ENCODE measurements at places on chromosomes 1 and 21. TPM values are rescaled to one million over a fixed set of nuclear protein-coding genes. Genes with fewer than 3 reads are reported as not detected.

DNA sequence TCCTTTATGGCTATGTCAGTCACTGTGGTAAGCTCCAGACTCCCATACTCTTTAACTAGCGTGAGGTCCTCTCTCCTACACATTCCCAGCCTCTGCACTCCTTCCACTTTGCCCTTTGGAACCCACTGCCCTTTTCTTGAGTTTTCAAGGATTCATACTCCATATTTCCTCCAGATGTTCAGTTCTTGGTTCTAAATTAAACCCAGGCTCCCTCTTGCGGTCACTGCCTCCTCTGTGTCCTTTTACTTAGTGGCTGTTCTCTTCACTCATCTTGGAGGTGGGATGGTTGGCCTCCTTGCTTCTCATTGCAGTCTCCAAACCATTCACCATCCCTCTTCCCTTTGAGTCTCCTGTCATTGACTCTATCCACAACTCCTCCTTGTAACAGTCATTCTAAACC, 208.1 kb downstream of the TGFB2 start:
- no peak overlapping the region for H3K27ac ChIP-seq
- no peak for DNase-seq
- no peak overlapping the region for H3K4me3 ChIP-seq
- H3K36me3 ChIP-seq: no peaks in the 10 kb centered on the region
- no peaks in the 10 kb centered on the region for H3K4me1 ChIP-seq
- H3K27me3 ChIP-seq: peaks cover 19% of the 10 kb centered on the region

WLS gene
- 0.78 TPM for polyA plus RNA-seq

DNA sequence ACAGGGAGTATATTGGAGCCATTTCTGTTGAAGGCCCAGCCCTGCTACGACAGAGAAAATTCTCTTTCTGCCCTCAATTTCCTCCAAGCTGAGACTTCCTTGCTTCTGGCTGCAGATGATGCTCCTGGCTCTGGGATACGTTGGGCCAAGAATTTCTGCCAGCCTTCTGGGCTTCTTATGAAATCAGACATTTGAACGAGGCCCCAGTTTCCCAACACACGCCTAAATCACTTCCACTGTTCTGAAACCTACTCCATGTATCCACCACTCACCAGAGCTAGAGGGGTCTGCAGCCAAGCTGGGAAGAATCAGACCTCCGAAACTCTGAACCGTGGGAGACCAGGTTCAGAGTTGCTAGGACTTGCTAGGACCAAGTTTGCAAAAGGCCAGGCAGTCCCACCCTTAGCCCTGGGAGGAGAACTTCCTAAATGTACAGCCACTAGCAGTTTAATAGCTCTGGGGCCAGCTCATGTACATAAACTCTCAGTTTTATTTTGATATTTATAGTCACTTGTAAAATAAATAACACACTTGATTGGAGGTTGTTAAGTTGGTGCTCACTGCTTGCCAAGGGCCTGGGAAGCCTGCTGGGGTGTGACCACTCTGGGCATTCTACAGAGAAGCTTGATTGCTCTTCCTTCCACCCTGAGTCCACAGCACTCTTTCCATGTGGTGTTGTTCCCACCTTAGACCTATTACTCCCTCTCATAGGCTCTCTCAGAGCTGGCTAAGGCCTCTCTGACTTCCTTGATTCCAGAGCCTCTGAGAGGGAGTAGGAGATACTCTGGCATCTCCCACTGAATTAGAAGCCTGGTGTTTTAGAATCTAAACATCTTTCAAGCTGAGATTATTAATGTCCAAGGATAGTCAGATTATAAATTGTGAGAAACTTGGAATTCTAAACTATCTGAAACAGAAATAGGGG, 83.4 kb upstream of the TRABD2B start:
- peaks cover 28% of the 10 kb centered on the region for H3K27me3 ChIP-seq
- H3K36me3 ChIP-seq: no peaks in the 10 kb centered on the region
- H3K4me1 ChIP-seq: no peaks in the 10 kb centered on the region
- H3K4me3 ChIP-seq: no peak overlapping the region

PRRX1 gene
- polyA plus RNA-seq: not detected

ANKRD65 gene
- 0.29 TPM for polyA plus RNA-seq

DNA sequence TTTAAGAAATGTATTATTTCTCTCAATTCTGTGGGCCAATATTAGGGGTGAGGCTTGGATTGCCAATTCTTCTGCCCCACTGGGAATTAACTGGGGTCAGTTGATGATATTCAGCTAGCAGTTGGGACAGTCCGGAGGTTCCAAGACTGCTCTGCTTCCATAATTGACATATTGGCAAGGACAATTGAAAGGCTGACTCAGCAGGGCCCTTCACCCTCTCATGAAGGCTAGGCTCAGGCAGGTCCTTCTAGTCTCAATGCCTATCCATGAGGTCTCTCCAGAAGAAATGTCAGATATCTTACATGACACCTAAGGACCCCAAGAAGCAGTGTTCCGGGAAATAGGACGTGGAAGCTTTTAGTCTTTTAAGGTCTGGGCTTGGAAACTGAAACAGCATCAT, 13.3 kb upstream of the RNF11 start:
- no peaks in the 10 kb centered on the region for H3K36me3 ChIP-seq
- H3K4me3 ChIP-seq: no peak overlapping the region
- H3K27me3 ChIP-seq: peaks cover 24% of the 10 kb centered on the region
- H3K4me1 ChIP-seq: no peaks in the 10 kb centered on the region

SEMA6C gene
- polyA plus RNA-seq: not detected

IGSF21 gene
- not detected for polyA plus RNA-seq

CYB561D1 gene
- 13.2 TPM for polyA plus RNA-seq

GRCh38 chr1:242019018-242019417, 20.1 kb upstream of the MAP1LC3C start:
- H3K27me3 ChIP-seq: no peaks in the 10 kb centered on the region
- no peak overlapping the region for H3K27ac ChIP-seq
- H3K36me3 ChIP-seq: no peaks in the 10 kb centered on the region
- no peak for DNase-seq

DNM3 gene
- 6.6 TPM for polyA plus RNA-seq

GRCh38 chr1:162942916-162943559, 82.1 kb upstream of the CCDC190 start:
- peaks cover 17% of the 10 kb centered on the region for H3K27me3 ChIP-seq
- H3K27ac ChIP-seq: no peak overlapping the region
- no peak for DNase-seq
- H3K4me1 ChIP-seq: no peaks in the 10 kb centered on the region

- no peak overlapping the region for H3K4me3 ChIP-seq
- DNase-seq: no peak
- no peak overlapping the region for H3K27ac ChIP-seq
- no peaks in the 10 kb centered on the region for H3K27me3 ChIP-seq
- H3K4me1 ChIP-seq: peaks cover 23% of the 10 kb centered on the region
Observed at GRCh38 chr1:150999051-150999674, 7.5 kb downstream of the MINDY1 start.

PARS2 gene
- 3.6 TPM for polyA plus RNA-seq

GRCh38 chr1:186301448-186301847, 73.6 kb downstream of the TPR start:
- no peaks in the 10 kb centered on the region for H3K36me3 ChIP-seq
- no peak overlapping the region for H3K27ac ChIP-seq
- no peak for DNase-seq
- no peaks in the 10 kb centered on the region for H3K27me3 ChIP-seq

- peaks cover 4% of the 10 kb centered on the region for H3K36me3 ChIP-seq
- no peaks in the 10 kb centered on the region for H3K27me3 ChIP-seq
- H3K4me3 ChIP-seq: no peak overlapping the region
- peaks cover 50% of the 10 kb centered on the region for H3K4me1 ChIP-seq
- DNase-seq: no peak
- H3K27ac ChIP-seq: peak overlapping the region; percentile 93
Observed at GRCh38 chr21:25175938-25176337, 431.3 kb downstream of the MRPL39 start.

DNA sequence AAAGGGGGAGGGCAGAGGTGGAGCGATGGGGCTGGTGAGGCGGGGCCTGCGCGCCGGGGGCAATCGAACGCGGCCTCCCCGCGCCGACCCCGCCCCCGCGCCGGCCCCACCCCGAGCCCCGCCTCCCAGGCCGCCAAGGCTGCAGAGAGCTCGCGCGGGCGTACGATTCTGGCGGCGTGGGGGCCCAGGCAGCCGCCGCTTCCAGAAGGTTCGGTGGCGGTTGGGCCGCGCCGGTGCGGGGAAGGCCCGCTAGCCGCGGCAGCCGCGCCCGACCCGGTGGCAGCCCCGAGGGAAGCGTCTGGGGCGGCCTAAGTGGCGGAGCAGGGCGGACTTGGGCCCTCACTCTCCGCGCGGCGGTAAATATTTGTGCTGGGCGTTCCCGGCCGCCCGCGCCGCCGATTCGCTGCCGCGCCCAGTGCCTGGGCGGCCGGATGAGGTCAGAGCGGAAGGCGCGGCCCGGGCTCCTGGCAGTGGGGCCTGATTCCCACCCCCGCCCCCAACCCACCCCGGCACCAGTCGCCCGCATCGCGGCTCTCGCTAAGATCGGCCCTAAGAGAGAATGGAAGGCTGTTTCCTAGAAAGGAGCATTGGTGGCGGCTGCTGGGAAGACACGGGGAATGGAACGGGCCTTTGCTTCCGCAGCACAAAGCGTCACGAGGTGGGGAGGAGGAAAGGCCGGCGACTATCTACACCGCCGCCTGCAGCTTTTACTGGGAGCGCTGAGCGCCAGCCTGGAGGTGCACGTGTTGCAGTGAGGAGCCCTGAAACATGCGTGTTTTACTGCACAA, at the start of gene ACOT7:
ACOT7 (minus strand) TSS at position 368 of the 788 bp plus-strand sequence. CDS start 368 bp downstream, outside the sequence.
- peak; percentile 89 for DNase-seq
- H3K27me3 ChIP-seq: peaks cover under 1% of the 10 kb centered on the region
- H3K4me1 ChIP-seq: peaks cover 7% of the 10 kb centered on the region
- H3K36me3 ChIP-seq: no peaks in the 10 kb centered on the region
- peak within 1 kb of the TSS; percentile 96 for H3K27ac ChIP-seq

- H3K36me3 ChIP-seq: no peaks in the 10 kb centered on the region
- peak overlapping the region; percentile 27 for H3K27ac ChIP-seq
- peaks cover 38% of the 10 kb centered on the region for H3K4me1 ChIP-seq
- no peak overlapping the region for H3K4me3 ChIP-seq
- no peak for DNase-seq
Observed at GRCh38 chr1:234989479-234990327, 138.9 kb downstream of the TOMM20 start.

KCNJ15 gene
- polyA plus RNA-seq: not detected

MLLT11 gene
- 2.5 TPM for polyA plus RNA-seq

PCAT6 gene
- not detected for polyA plus RNA-seq

FLG2 gene
- 0.18 TPM for polyA plus RNA-seq

GRCh38 chr1:216075339-216075738, 347.9 kb downstream of the USH2A start:
- H3K36me3 ChIP-seq: no peaks in the 10 kb centered on the region
- H3K4me1 ChIP-seq: no peaks in the 10 kb centered on the region
- no peak overlapping the region for H3K27ac ChIP-seq
- no peak overlapping the region for H3K4me3 ChIP-seq
- H3K27me3 ChIP-seq: no peaks in the 10 kb centered on the region
- DNase-seq: no peak

- no peak overlapping the region for H3K27ac ChIP-seq
- peaks cover 46% of the 10 kb centered on the region for H3K4me1 ChIP-seq
- no peaks in the 10 kb centered on the region for H3K36me3 ChIP-seq
- H3K4me3 ChIP-seq: no peak overlapping the region
- DNase-seq: no peak
- H3K27me3 ChIP-seq: no peaks in the 10 kb centered on the region
Observed at GRCh38 chr1:41679531-41679930, 195.0 kb upstream of the EDN2 start.

DNA sequence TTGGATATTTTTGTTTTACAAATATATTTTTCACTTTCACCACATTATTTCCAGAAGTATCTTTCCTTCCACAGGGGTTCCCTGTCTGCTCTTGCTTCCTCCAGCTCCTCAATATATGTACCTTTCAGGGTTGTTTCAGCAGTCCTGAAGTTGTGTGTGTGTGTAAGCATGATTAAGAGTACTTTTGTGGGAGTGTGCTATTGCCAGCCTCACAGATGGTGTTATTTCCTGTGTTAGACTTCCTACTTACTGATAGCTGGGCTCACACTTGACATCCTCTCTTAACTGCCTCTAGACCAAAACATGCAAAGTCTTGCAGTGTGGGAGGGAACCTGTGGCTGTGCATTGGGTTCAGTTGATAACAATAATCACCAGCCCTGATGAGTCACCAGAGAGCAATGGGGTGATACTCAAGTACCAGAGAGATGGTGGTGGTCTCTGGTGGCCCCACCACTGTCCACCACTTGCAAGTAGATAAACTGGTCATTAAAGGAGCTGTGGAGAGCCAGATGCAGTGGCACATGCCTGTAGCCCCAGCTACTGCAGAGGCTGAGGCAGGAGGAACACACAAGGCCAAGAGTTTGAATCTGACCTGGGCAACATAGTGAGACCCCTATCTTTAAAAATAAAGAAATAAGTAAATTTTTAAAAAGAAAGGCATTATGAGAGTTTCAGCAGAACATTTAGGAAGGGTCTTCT, 126.7 kb downstream of the NR5A2 start:
- H3K27me3 ChIP-seq: no peaks in the 10 kb centered on the region
- H3K36me3 ChIP-seq: no peaks in the 10 kb centered on the region
- peaks cover 49% of the 10 kb centered on the region for H3K4me1 ChIP-seq
- H3K27ac ChIP-seq: peak overlapping the region; percentile 96

DNA sequence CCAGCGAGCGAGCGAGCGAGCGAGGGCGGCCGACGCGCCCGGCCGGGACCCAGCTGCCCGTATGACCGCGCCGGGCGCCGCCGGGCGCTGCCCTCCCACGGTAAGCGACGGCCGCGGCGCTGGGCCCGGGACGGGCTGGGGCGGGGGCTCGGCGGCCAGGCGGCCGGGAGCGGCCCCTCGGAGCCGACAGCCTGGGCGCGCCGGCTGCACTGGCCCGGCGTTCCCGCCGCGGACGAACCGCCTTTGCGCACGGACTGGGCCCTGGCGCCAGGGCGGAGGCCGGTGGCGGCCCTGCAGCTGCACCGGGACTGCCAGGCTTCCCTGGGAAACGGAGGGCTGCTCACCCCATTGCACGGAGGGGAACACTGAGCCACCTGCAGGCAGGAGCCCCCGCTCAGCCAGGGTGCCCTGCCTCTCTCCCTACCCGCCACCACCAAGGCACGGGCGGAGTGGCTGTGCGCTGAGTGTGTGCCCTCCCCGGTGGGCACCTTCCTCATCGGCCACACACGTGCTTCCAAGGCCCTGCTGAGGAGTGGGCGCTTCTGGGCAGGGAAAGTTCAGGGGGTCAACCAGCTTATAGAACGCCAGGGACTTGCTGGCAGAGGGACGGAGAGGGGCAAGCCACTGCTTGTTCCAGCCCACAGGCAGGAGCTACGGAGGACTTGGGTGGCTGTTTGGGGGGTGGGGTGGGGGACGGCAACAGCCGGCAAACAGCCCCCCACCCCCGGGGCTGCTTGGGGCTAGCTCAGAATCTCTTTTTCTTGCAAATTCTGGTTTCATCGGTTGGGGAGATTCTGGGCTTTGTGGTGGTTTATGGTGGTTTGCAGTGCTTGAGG, 532 bp downstream of the CSF1 start:
- peaks cover 23% of the 10 kb centered on the region for H3K4me1 ChIP-seq
- peak overlapping the region; percentile 93 for H3K4me3 ChIP-seq
- H3K27ac ChIP-seq: peak overlapping the region; percentile 68
- H3K36me3 ChIP-seq: peaks cover 1% of the 10 kb centered on the region

DNA sequence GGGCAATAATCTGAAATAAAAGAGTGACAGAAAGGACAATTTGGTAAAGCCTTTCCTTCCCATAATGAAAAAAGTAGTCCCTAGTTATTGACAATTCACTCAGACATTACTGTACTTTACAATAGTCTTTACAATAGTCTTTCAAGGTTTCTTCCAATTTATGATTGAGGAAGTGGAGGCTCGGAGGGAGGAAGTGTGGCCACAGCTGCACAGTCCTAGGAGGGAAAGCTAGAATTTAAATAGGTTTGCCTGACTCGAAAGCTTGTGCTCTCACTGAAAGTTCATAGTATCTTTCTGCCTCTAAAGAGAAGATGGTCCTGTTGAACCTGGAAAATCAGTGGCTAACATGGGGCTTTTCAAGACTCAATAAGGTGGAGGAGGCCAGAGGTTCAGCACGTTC, 203.2 kb downstream of the SDCCAG8 start:
- peaks cover 20% of the 10 kb centered on the region for H3K4me1 ChIP-seq
- no peak for DNase-seq
- H3K4me3 ChIP-seq: no peak overlapping the region
- peak overlapping the region; percentile 29 for H3K27ac ChIP-seq
- H3K36me3 ChIP-seq: no peaks in the 10 kb centered on the region

Data from naive B cell (primary cell).